NCI-H345 (cell line): ENCODE measurements at places on chromosomes 3 and 15.

- DNase-seq = no peak
Observed at GRCh38 chr15:86267892-86268291, 188.2 kb downstream of the AGBL1 start.

DNA sequence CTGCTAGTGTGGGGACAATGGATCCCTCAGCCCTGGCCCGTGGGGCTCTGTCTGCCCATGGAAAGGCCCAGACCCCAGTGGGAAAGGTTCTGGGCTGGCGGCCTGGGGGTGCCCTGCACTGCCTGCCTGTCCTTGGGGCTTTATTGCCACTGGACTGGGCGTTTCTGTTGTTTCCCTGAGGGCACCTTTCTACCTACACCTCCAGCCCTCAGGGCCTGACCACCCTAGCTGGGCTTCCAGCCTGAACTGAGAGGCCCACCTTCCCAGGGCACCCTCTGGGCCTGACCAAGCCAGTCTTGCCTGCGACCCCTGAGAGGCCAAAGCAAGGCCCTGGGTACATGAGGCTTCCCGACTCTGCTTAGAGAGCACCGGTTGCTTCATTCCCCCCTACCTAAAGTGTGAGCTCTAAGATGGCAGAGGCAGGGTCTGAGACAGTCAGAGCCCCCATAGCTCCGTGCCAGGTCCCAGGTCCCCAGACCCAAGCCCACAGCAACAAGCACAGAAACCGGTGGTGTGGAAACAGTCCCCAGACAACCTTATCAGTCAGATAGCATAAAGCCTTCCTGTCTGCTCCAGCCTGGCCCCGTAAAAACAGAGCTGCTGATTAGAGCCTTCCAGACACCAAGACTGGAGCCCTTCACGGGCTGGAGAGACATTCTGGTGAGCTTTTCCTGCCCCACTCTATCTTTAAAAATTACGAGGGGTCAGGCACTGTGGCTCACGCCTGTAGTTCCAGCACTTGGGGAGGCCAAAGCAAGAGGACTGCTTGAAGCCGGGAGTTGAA lies 102.8 kb downstream of the CHSY1 start:
- no peak for DNase-seq

GRCh38 chr3:43144761-43145490 lies 39.0 kb upstream of the POMGNT2 start:
- no peak for DNase-seq

GRCh38 chr15:50341616-50342136 lies 13.3 kb downstream of the GABPB1 start:
- no peak for DNase-seq

DNA sequence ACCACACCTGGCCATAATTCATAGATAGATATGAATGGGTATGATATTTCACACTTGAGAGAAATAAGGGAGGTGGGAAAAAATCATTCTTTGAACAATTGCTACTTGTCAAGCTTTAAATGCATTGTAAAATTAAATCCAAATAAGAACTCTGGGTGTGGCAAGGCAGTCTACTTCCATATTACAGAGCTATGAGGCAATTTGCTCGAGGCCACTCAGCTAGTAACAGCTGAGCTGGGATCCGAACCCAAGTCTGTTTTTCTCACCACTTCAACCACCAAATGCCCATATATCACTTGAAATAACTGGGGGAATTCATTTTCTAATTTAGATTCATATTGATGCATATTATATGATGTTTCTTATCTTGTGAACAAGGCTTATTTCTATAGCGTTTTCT lies 482.2 kb upstream of the ADAMTS9 start:
- DNase-seq = no peak

DNA sequence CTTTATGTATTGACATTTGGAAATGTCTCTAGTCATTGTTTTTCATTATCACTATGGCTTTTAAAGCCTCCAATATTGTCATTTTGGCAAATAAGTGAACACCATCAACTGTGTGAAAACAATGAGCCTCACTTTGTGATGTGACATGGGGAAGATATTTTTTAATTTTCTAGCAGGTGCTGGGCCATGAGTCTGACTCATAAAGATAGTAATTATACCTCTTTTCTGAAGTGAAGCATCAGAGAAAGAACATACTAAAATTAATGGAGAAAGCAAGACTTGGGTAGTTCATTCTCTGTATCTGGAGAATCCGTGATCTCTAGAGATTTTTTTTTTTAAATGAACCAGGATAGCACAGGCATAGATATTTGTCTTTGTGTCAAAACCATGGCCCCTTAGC lies 100.8 kb downstream of the CCNL1 start:
- DNase-seq = no peak

DNA sequence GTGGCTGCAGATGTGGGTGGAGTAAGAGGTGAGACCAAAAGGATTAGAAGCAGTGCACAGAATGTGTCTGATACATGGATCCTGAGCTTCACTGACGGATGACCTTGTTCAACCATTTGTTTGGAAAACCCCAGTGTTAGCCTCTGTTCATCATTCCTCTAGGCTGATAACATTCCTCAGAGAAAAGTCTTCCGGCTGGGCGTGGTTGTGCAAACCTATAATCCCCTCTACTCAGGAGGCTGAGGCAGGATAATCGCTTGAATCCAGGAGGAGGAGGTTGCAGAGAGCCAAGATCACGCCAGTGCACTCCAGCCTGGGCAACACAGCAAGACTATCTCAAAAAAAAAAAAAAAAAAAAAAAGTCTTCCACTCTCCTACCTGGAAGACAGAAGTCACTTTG lies 23.1 kb upstream of the CHD2 start:
- DNase-seq = no peak

DNA sequence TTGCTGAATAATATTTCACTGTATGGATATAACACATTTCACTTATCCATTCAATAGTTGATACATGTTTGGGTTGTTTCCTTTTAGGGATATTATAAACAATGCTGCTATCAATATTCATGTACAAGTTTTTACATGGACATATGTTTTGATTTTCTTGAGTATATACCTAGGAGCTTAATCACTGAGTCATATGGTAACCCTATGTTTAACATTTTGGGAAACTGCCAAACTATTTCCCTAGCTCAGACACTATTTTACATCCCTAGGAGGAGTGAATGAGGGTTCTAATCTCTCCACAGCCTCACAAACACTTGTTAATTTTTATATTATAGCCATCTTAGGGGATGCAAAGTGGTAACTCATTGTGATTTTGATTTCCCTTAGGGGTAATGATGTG lies 66.0 kb downstream of the GPR156 start:
- no peak for DNase-seq

- no peak for DNase-seq
Observed at GRCh38 chr3:187027531-187028278, 97.4 kb downstream of the ST6GAL1 start.

GRCh38 chr3:72031581-72031980 lies 246.6 kb upstream of the PROK2 start:
- no peak for DNase-seq

- no peak for DNase-seq
Observed at GRCh38 chr3:94626573-94626972, 563.7 kb downstream of the NSUN3 start.

GRCh38 chr15:56968821-56969220 lies 50.4 kb downstream of the TCF12 start:
- DNase-seq = no peak

DNA sequence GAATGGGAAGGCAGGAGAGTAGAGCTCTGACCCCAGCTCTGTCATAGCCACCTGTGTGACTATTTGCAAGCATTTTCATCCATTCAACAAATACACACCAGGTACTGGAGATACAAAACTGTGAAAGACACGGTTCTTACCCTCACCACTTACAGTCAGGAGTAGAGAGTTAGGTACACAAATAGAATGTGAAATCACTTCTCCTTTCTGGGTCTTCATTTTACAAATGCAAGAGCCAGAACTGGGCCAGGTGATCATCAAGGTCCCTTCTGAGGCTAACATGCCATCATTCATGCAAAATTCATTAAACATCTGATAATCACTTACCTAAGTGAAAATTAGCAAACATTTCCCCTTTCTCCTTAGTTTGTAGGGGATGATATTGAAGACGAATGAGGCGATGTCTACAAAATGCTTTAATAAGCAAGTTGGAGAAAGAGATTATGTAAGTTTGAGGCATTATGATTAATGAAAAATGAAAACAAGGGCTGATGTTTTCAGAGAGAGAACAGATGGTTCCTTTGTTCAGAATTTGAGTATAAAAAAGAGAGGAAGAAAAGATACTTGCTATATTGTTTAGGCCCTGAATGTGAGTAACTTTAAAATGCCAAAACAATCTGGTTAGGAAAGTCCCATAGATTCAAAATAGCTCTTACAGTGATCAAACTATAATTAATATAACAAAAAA lies 88.6 kb downstream of the LPP start:
- DNase-seq = no peak

GRCh38 chr3:134314588-134315285 lies 59.5 kb downstream of the AMOTL2 start:
- no peak for DNase-seq

- no peak for DNase-seq
Observed at GRCh38 chr3:156749244-156749643, 74.9 kb downstream of the TIPARP start.

DNA sequence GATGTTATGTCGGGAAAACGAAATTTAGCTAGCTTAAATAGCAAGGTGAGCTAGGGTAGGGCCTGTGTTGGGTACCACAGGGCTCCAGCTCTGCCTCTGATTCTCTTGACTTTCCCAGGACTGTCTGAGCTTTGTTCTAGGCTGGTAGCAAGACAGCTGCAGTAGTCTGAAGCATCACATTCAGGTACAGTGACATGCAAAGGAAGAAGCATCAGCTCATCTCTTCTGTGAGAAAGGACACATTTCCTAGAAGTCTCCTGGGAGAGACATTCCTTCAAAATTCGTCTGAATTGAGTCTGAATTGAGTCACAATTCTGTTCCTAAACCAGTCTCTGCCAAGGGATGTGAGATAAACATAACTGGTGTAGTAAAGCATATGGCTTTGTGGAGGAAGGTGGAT lies 8.5 kb upstream of the UBXN7 start:
- DNase-seq = no peak

GRCh38 chr3:67846166-67846565 lies 191.8 kb upstream of the SUCLG2 start:
- no peak for DNase-seq

- peak; percentile 26 for DNase-seq
Observed at GRCh38 chr15:26866298-26867199, at the start of gene GABRA5. GABRA5 (plus strand) TSS chr15:26867062; CDS start chr15:26869249, 2,187 bp downstream.
